ENCODE measurements at places on chromosomes 12 and 14.

GRCh38 chr12:31011336-31011735 lies 62.3 kb upstream of the DDX11 start:
- no peak for DNase-seq

DNA sequence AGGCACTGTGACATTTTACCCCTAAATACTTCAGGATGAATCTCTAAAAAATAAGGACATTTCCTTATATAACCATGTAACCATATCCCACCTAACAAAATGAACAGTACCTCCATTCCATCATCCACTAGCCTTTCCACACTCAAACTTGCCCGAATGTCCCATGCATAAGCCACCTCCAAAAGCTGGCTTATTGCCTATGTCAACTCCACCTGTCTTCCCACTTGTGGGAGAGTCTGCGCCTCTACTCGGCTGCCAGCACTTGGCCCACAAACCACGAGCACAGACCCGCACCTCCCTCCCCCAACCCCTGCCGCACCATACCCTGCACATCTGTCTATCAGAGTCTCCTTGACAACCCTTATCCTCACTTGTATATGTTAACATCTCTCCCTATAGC lies 165.8 kb downstream of the CALM1 start:
- no peak for DNase-seq

- DNase-seq, result no peak
Observed at GRCh38 chr12:85060916-85061315, 24.8 kb downstream of the LRRIQ1 start.

DNA sequence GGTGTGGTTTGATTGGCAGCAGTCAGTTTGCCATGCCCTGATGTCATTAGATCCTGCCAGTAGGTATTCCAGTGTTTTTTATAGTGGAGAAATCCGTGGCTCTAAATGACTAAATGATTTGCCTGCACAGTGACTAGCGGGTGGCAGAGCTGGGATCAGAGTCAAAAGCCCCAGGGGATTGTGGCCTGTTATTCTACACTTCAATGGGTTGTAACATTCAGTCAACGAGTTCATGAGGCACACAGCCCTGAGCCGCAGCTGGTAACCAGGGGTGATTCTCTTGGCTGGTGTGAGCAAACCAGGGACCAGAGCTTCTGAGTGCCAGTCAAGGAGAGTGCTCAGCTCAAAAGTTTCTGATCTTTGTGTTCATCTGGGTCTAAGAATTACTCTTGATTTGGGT lies 1.8 kb downstream of the MYH6 start:
- DNase-seq, result no peak

GRCh38 chr14:69364378-69364777 lies 33.7 kb downstream of the ERH start:
- no peak for DNase-seq

- DNase-seq, result no peak
Observed at GRCh38 chr12:3683670-3684069, 69.2 kb downstream of the CRACR2A start.

- no peak for DNase-seq
Observed at GRCh38 chr14:39988939-39989338, 556.7 kb upstream of the FBXO33 start.

- DNase-seq, result no peak
Observed at GRCh38 chr12:23335593-23335992, 613.9 kb downstream of the SOX5 start.
